Caki2 (cell line): ENCODE measurements at places on chromosomes 6 and 20. TPM values are rescaled to one million over a fixed set of nuclear protein-coding genes. Genes with fewer than 3 reads are reported as not detected.
A peak's percentile ranks its signal among the peaks of the same experiment; 100 is the strongest.

DNA sequence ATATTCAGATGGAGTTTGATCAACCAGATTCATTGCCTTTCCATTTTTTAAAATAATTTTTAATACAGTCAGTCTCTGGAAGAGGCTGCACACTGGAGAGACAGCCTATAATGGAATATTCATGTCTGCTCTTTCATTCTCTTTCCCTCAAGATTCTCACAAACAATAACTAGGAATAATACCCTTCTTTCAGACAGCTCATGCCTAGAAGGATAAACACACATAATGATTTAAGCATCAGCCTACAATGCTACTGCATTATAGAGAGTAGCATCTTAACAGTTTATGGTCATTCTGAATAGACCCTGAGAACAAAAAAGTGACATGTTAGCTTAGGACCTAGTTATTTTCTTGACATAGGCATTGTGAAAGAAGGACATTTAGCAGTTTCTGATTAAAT, 1692.3 kb downstream of the GRIK2 start:
- no peak for DNase-seq

GRCh38 chr20:48740712-48741111, 87.1 kb downstream of the PREX1 start:
- DNase-seq, result no peak

DNA sequence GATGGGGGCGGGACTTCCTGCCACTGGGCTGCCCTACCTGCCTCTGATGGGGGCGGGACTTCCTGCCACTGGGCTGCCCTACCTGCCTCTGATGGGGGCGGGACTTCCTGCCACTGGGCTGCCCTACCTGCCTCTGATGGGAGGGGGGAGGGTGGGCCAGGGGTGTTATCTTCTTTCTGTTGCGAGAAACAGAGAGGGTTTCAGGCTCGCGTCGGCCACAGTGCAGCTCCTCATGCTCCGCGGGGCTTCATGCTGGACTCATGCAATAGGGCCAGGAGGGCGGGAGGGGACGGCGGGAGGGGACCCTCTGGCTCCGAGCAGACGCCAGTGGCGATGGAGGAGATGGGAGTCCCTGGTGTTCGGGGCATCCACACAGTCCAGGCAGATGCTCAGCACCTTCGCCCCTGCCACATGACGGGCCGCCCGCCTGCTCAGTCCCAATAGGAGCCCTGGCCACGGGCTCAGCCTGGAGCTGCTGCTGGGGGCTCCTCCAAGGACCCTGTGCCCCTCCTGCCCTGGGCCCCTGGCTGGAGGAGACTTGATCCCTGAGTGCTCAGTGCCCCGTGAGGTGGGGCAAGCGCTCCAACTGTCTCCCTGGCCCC, 48.8 kb upstream of the CHRNA4 start:
- DNase-seq, result no peak

BPIFA1 gene
- total RNA-seq, result not detected in 2 replicates

GRCh38 chr6:170082531-170083187, 208.2 kb downstream of the DLL1 start:
- no peak for DNase-seq

DNA sequence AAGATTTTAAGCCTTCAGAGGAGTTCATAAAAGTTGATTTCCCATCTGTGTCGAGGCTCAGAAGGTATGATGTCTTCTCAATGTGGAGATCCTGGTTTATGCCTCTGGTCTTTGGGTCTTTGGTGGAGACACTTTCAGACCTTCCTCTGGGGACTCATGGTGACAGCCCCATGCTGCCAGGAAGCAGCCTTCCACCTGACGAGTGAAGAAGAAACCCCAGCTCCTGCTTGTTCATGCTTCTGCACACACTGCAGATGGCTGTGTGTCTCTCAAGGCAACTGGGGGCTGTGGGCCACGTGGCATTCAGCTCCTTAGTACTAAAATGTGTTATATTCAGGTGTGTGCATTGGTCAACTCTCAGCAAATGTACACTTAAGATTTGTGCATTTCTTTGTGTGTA, 4.9 kb upstream of the SCP2D1 start:
- DNase-seq, result no peak

- DNase-seq, result no peak
Observed at GRCh38 chr6:170266061-170266825, 24.6 kb downstream of the DLL1 start.

GRCh38 chr6:147930745-147931144, 411.9 kb upstream of the SASH1 start:
- DNase-seq, result peak; percentile 6

DNA sequence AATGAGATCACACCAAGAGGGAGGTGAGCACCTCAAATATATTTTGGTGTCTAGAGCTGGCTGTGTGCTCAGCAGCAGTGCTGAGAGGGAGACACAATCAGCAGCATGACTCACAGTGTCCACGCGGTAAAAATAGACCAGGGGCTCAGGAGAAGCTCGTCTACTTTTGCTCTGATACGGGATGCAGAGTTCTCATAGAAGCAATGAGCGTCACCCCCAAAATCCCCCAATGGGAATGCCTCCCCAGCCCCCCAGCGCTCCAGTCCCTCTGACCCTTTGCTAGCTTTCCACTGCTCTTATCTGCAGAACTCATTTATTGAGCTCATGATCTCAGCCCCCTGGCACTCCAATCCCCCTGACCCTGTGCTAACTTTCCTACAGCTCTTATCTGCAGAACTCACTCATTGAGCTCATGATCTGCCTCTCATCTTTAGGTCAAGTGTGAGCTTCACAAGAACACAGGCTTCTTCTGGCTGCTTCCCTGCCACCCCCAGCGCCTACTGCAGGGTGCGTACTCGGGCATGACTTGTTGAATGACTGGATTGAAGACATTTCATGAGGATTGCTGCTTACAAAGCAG, 34.0 kb downstream of the SYNDIG1 start:
- no peak for DNase-seq

COL19A1 gene
- total RNA-seq, result not detected in 2 replicates

HLA-DOB gene
- total RNA-seq, result not detected in 2 replicates

SPATS1 gene
- not detected in 2 replicates for total RNA-seq

LIME1 gene
- 6.0 and 17.5 TPM in 2 replicates for total RNA-seq

- DNase-seq, result no peak
Observed at GRCh38 chr20:53716395-53716794, 122.8 kb upstream of the ZNF217 start.

PCK1 gene
- 0.96 and 1.0 TPM in 2 replicates for total RNA-seq

RIMS4 gene
- not detected in 2 replicates for total RNA-seq

- DNase-seq, result no peak
Observed at GRCh38 chr6:35626401-35626800, 62.3 kb downstream of the FKBP5 start.

DNA sequence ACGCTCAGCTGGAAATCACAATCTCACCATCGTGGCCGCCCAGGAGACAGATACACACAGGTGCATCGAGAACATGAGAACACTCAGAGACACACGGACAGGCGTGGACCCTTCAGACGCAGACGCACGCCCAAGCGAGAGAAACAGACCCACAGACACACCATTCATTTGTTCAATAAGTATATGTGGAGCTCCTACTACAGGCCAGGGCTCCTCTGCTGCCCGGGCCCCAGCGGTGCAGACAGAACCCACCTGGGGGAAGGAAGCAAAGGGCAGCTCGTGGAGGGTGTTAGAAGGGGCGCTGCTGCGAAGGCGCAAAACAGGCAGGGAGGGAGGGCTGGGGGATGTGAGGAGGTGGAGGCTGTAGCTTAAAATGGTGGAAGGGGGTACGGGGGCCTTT, 39.2 kb downstream of the SRC start:
- DNase-seq, result no peak

PROKR2 gene
- total RNA-seq, result not detected in 2 replicates

GRCh38 chr20:11929947-11930346, 12.3 kb downstream of the BTBD3 start:
- DNase-seq, result no peak

GRCh38 chr20:4763723-4764510, 42.2 kb downstream of the PRND start:
- no peak for DNase-seq

DNA sequence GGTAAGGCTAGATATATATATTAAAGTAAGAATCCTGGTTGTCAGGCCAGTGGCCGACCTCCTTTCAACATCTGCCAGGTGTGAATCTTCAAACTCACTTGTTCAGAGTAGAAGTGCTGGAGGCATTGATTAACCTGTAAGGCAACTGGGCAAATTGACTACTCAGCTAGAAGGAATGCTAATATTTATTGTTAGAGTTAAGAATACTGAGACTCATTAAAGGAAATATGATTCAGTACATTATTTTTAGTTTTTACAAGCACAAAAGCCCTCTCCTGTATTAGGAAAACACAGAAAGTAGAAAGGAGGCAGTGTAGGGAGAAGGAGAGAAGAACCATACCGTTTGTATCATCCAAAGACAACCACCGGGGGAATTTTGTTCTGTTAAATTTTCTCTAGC, 53.5 kb downstream of the RIPOR2 start:
- no peak for DNase-seq

HLA-C gene
- total RNA-seq, result 934 and 946 TPM in 2 replicates

GRCh38 chr6:164345806-164346496, 931.4 kb downstream of the QKI start:
- DNase-seq, result no peak

TOX2 gene
- total RNA-seq, result not detected in 2 replicates

GRCh38 chr6:27542485-27542884, 69.6 kb upstream of the ZNF184 start:
- no peak for DNase-seq

- no peak for DNase-seq
Observed at GRCh38 chr6:168848797-168849196, 404.8 kb downstream of the THBS2 start.

GPX5 gene
- total RNA-seq, result not detected in 2 replicates

ATP9A gene
- 31.1 and 37.1 TPM in 2 replicates for total RNA-seq

DNA sequence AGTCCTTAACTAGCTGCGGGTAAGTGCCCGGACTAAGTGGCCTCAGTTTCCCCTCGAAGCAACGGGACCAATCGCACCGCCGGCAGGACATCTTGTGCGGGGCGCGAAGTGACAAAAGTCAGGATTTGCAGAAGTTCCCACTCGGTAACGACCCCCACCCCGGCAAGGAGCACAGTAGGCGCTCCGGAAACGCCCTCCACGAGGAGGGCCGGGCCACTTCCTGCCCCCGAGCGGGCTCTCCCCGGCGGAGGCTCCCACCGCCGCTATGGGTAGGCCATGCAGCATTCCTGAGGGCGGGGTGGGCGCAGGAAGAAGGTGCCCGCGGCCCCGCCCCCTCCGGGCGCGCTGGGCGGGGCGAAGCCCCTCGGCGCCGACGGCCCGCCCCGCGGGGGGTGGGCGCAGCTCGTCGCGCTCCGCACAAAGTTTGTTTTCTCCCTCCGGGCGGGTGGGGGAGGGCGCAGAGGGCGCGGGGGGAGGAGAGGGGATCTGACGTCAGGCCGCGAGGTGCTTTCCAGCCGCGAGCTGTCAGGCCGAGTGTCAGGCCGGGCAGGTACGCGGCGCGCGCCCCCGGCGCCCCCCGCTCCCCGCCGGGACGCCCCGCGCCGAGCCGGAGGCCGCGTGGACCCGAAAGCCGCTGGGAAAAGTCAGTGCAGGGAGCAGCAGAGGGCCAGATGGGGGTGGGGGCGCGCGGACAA, at the start of gene TGIF2:
TSS of gene TGIF2 (plus strand) at position 495 of the 695 bp plus-strand sequence. CDS start 5,178 bp downstream, outside the sequence.
- DNase-seq, result peak; percentile 88

DNA sequence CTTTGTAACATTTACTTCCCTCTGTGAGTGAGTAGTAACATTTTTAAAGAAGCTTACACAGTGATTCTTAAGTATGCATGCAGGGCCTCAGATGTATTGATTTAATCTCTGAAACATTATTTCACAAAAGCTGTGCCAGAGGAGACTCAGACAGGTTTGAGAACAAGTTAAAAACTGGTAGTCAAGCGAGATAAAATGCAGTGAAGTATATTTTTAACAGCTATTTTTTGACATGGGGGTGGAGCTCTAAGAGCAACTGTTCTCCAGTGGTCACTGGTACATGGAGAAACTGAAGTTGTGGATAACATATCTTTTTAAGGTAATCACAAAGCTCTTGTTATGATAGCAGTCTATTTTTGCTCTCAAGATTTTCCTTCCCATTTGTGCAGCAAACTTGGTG, 20.4 kb downstream of the DSTN start:
- no peak for DNase-seq

GRCh38 chr6:125597411-125598253, 151.8 kb upstream of the HEY2 start:
- peak; percentile 95 for DNase-seq

DNA sequence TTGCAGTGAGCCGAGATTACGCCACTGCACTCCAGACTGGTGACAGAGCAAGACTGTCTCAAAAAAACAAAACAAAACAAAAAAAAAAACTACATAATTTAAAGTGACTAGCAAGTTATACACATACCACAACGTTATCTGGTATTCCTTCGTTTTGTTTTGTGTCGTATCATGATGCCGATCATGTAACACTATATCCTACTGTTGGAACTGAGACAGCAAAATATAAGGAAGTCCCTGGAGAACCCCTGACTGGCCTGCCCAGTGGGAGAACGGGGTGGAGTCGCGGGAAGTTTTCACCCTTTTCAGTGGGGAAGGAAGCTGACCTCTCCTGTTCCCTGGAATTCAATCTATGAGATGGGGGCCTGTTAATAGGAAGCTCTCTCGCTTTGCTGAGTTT, 15.1 kb downstream of the SOX4 start:
- no peak for DNase-seq
